Astrocyte (in vitro differentiated cells and primary cell): ENCODE measurements at places on chromosomes 4 and X. TPM values are rescaled to one million over a fixed set of nuclear protein-coding genes. Genes with fewer than 3 reads are reported as not detected.

DNA sequence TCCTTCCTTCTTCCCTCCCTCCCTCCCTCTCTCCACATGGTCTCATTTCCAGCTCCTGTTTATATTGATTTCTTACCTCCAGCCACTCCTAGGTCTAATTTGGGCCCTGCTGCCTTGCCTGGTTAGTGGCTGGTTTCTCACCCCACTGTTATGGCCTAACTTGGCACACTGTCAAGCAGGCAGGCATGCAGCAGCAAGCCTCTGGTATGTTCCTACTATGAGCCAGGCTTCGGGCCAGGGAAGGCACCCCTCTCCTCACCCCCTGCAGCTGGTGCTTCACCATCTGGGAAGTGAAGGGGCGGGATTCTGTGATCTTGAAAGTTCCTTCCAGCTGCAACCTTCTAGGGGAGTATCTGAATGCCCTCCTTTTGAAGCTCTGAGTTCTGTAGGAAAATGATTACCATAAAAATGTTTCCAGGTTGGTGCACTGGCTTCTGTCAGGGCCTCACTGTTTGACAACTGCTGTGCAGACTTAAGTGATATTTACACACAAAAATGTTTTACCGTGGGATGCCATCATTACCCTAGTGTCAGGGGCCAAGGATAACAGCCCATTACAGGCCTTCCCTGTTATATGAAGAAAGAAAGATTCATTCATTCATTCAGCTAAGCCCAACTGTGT lies 10.1 kb upstream of the VMA21 start:
- no peaks in the 10 kb centered on the region for H3K27me3 ChIP-seq
- H3K36me3 ChIP-seq: no peaks in the 10 kb centered on the region

GRCh38 chr4:164501074-164501473 lies 252.9 kb upstream of the SMIM31 start:
- H3K27me3 ChIP-seq: no peaks in the 10 kb centered on the region
- no peak overlapping the region for H3K4me3 ChIP-seq
- no peaks in the 10 kb centered on the region for H3K36me3 ChIP-seq
- H3K4me1 ChIP-seq: peaks cover 3% of the 10 kb centered on the region

GRCh38 chrX:55648434-55648833 lies 25.2 kb downstream of the FOXR2 start:
- no peaks in the 10 kb centered on the region for H3K4me1 ChIP-seq
- no peak overlapping the region for H3K4me3 ChIP-seq
- DNase-seq: no peak
- H3K27me3 ChIP-seq: no peaks in the 10 kb centered on the region
- no peak overlapping the region for H3K27ac ChIP-seq

The POF1B gene
- not detected in 2 replicates for total RNA-seq

The GRID2 gene
- 0.07 and 0.14 TPM in 2 replicates for total RNA-seq

DNA sequence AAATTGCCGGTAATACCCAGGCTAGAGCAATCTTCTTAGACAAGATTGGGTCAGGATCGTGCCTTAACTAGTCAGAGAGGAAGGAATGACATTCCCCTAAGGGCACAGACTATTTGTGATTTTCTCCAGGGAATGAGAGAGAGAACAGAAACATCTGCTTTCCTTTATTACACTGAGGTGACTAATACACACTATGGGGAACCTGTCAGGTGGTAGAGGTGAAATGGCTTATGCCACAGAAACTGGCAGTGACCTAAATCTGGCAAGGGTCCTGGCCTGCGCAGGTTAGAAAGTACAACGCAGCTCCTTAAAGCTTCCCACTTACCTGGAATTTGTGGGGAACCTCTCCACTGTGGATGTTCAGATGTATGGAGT lies 16.6 kb upstream of the HPGD start:
- H3K27me3 ChIP-seq: no peaks in the 10 kb centered on the region
- H3K27ac ChIP-seq: no peak overlapping the region
- DNase-seq: no peak
- no peak overlapping the region for H3K4me3 ChIP-seq

DNA sequence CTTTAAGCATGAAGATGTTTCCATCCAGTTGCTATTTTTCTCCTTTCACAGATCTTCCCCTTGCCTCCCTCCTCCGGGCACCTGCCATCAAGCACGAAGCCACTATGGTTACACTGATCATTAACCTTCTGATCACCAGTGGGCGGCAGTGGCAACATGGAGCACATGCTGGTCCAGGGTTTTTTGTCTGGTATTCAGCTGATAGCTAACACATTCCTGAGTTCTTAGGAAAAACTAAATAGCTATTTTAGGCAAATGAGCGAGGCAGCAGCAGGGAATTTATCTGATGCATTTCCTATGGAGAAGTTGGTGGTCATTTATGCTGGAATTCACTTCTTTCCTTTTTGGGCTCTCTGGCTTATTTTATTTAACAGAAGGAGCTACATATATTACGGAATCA lies 22.9 kb downstream of the SHISA3 start:
- no peaks in the 10 kb centered on the region for H3K4me1 ChIP-seq
- H3K4me3 ChIP-seq: no peak overlapping the region
- no peaks in the 10 kb centered on the region for H3K27me3 ChIP-seq
- H3K27ac ChIP-seq: no peak overlapping the region

DNA sequence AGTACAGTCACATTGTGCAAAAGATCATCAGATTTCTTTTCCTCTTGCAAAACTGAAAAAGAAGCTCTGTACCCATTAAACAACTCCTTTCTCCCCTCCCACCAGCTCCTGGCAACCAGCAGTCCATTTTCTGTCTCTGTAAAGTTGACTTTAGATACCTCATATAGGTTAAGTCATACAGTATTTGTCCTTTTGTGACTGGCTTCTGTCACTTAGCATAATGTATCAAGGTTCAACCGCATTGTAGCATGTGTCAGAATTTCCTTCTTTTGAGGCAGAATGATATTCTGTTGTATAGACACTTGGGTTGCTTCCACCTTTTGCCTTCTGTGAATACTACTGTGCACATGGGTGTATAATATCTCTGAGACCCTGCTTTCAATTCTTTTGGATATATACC lies 121.8 kb downstream of the SH3KBP1 start:
- no peak for DNase-seq
- H3K4me1 ChIP-seq: no peaks in the 10 kb centered on the region
- no peak overlapping the region for H3K27ac ChIP-seq
- no peaks in the 10 kb centered on the region for H3K36me3 ChIP-seq

The ITGB1BP2 gene
- 2.0 and 3.2 TPM in 2 replicates for total RNA-seq

DNA sequence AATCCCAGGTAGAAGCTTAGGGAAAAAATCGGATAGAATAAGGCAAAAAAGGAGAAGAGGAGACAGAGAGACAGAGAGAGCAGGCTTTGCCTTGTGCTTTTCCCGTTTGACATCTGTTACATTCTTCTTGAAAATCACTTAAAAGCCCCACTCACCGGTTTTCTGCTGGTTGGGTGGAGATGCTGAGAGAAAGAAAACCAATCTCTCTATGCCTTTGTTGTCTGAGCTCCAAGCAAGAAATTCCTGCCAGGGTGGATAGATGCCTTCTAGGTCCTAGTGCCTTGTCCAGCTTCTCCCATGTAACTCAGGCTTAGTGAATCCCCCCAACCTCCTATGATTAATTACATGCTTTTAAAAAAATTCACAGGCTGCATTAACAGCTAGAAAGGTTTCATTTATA lies at the start of gene DCX:
DCX (minus strand) TSS at position 210 of the 400 bp plus-strand sequence. CDS start 1,794 bp downstream, outside the sequence.
- no peaks in the 10 kb centered on the region for H3K36me3 ChIP-seq
- H3K27ac ChIP-seq: no peak within 1 kb of the TSS
- no peaks in the 10 kb centered on the region for H3K27me3 ChIP-seq
- DNase-seq: no peak
- H3K4me3 ChIP-seq: no peak within 1 kb of the TSS

The GSX2 gene
- total RNA-seq: 1.1 and 1.7 TPM in 2 replicates

- no peak for DNase-seq
- no peaks in the 10 kb centered on the region for H3K4me1 ChIP-seq
- no peaks in the 10 kb centered on the region for H3K27me3 ChIP-seq
- no peak overlapping the region for H3K27ac ChIP-seq
- no peak overlapping the region for H3K4me3 ChIP-seq
Observed at GRCh38 chrX:154495472-154495922, 5.1 kb upstream of the SLC10A3 start.
